Right ventricle myocardium inferior (tissue), 1 donor: ENCODE measurements at places on chromosomes 16 and 17.
A peak's percentile ranks its signal among the peaks of the same experiment; 100 is the strongest.

DNA sequence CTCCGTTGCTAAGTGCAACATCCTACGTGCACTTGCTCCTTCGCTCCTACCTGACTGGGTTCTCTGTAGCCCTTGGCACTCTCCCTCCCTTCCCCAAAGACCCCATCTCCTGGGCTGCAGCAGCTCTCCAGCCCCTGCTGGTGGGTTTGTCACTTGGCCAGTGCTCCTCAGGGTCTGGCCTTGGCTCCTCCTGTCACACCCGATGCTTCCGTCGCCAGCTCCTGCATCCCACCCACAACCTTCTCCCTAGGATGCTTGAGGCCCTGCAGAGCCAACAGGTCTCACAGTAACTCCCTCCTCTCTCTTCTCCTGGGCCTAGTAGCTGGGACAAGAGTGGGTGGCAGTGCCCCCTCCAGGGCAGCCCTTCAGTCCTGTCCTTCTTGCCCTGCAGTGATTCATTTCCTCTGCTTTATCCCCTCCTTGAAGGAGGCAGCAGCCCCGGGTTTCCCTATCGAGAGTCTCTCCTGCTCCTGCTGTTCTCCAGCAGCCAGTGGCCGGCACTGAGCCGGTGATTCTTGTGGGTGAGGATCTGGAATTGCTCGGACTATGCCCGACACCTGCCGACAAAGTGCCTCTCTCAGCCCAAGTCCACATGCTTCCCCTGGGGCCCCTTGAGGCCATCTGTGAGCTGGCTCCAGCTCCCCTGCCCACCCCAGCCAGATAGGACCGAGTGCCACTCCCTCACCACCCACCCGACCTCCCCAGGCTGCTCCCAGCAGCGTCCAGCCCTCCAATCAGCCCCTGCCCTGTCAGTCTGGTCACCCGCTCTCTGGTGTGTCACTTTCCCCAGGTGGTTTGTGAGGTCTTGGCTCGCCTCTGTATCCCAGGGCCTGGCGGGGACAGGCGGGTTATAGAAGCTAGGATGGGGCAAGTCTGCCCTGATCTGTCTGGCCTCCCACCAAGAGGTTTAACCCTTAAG, 3.8 kb downstream of the LITAFD start:
- no peak for DNase-seq

GRCh38 chr16:48911700-48912099, 301.7 kb upstream of the N4BP1 start:
- DNase-seq: no peak

DNA sequence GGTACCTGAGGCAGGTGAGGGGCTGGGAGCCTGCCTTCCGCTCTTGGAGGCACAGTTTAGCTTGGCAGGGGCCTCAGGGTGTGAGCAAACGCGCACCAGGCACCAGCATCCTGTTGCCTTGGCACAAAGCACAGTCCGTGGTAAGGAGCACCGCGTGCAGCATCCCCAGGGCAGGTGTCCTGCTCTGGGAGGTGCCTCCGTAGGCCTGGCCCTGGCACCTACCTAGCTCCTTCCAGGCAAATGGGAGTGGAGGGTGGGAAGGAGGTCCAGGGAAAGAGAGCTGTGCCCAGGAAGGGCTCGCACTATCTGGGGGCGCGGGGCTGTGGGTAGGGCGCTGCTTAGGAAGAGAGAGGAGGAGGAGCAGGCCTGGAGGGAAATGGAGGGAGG, 3.1 kb upstream of the GSE1 start:
- no peak for DNase-seq

- no peak for DNase-seq
These were observed 16.2 kb downstream of the CLUH start for GRCh38 chr17:2695243-2695960.

GRCh38 chr16:1812732-1813163, 13.9 kb downstream of the HAGH start:
- peak; percentile 87 for DNase-seq

GRCh38 chr16:78659668-78660217, 560.3 kb downstream of the WWOX start:
- no peak for DNase-seq

DNA sequence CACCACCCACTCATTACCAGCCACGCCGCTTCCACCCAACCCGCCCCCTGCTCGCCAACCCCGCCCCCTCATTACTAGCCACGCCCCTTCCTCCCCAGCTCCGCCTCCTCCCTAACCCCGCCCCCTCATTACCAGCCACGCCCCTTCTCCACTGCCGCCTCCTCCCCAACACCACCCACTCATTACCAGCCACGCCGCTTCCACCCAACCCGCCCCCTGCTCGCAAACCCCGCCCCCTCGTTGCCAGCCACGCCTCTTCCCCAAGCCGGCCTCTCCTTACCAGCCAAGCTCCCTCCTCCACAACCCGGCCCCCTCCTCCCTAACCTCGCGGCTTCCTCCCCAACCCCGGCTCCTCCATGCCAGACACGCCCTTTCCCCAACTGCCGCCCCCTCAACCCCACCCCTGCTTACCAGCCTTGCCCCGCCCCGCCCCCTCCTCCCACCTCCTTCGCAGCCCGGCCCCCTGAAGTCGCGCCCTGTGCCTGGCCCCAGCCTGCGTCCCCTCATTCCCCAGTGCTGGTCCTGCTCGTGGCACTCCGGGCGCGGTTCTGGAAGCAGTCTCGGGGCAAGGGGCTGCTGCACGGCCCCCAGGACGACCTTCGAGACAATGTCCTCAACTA, 7.3 kb downstream of the SLC22A31 start:
- DNase-seq: peak; percentile 76

GRCh38 chr16:11285842-11286241, 4.7 kb upstream of the PRM1 start:
- no peak for DNase-seq

GRCh38 chr16:51408357-51408756, 257.3 kb upstream of the SALL1 start:
- no peak for DNase-seq
